CD4-positive, alpha-beta memory T cell (primary cell): ENCODE measurements at places on chromosomes 5 and 9.
A peak's percentile ranks its signal among the peaks of the same experiment; 100 is the strongest.

DNA sequence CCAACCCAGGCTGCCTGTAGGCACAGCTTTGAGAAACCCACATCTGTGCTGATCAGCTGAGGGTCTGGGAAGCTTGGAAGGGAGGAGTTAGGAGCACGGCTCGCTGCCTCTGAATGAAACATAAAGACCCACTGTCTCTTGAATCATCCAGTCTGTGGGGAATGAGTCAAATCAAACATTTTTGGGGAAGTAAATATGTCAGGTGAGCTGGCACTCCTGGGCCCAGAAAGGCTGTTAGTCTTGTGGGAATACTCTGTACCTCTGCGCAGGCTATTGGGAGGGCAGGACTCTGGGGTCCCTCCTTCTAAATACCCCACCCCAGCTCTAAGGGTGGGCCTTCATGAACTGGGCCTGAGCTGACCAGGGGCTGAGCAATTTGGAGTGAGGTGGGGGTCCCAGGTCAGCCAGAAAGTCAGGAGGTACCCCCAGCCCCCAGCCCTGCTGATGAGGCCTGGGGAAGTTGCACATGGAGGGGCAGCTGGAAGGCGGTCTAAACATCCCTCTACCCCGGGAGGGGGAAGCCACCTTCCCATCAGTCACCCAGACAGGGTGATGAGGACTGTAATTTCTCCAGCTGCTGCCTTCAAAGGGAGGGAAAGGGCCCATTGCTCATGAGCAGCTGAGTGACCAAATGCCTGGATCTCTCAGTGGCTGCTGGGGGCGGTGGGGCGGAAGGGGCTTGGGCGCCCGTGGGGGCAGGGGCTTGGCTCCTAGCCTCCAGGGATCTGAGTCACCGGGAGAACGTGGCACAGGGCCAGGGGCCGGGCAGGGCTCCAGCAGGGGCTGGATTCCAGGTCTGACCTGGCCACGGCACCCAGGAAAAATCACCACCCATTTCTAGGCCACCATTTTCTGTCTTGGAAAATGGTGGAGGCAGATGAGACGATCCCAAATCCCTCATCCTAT, 10.8 kb downstream of the FIBCD1 start:
- DNase-seq: no peak

DNA sequence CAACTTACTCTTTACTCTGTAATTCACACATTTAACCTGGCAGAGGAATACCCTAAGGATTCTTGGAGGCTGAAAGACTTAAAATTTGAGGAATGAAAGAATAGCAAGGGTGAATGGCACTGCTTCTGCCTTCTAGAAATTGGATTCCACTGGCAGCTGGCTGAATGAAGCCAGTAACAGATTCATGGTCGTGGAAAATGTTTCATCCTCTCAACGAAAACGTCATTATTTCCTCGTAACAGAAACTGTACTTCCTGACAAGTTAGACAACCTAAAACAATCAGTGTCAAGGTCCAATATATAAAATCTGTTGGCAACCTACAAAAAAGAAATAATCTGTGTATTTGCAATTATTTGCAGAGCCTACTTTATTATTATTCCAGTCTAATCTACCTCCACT, 39.7 kb downstream of the BNC2 start:
- no peak for DNase-seq

DNA sequence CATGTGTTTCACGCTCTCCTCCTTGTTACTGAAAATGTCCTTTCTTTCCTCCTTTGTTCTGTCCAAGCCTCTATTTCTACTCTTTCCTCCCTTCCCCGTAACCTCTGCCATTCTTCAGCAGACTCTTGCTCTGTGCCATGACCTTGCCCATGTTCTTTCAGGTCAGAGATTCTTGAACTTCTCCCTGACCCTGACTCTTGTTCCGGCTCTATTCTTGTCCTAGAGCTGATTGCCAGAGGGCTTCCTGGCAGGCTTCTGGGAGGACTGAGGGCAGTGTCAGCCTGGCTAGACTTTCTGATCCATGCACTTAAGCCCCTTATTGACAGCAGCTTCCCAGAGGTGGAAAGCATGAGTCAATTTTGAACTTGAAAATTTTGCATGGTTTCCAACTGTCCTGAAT, 174.2 kb downstream of the TMEM161B start:
- DNase-seq: no peak

GRCh38 chr9:72649127-72649442, 127.7 kb downstream of the TMC1 start:
- no peak for DNase-seq

DNA sequence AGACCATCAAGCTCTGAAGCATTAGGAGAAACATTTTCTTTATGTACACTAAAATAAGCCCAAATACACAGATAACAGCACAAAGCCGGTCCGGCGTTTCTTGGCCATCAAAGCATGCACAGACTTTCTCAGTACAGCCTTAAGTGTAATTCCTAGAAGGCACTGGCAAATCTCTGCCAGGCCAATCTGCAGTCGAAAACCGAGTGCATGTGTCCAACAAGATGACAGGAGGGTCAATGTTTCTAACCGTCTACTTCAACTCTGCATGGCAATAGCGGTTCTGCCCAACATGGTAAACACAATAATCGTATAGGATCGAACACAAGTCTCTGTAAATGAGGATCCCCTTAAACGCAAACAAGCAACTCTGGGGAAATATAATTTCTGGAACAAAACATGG, 1.1 kb downstream of the ARL15 start:
- no peak for DNase-seq

- DNase-seq: peak; percentile 55
These were observed at the start of gene BARX1 for GRCh38 chr9:93955111-93955980. Gene BARX1, minus strand, starts transcription at chr9:93955355. Its CDS starts 209 bp downstream, at chr9:93955146.

GRCh38 chr5:74631081-74631953, 9.2 kb downstream of the ENC1 start:
- peak; percentile 15 for DNase-seq

GRCh38 chr9:17906176-17906840, 327.4 kb downstream of the SH3GL2 start:
- no peak for DNase-seq

DNA sequence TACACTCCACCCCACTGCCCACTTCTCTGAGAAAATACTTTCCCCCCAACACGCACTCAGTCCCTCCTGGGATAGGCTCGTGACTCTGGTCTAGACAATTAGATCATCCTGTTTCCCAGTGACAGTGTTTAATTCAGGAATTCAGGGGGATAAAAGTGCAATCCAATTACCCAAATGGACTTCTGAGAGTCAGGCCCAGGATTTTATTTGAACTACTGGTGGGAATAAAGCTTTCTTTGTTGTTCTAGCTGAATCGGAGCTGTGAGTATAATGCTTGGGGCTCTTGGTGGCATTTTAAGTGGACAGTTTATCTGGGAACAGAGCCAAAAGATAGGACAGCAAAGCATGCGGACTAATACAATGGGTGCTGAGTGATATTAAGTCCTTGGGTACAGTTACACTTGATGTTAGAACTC, 683.3 kb downstream of the MAT2B start:
- no peak for DNase-seq

GRCh38 chr9:83208065-83208850, 145.3 kb upstream of the RASEF start:
- DNase-seq: no peak

DNA sequence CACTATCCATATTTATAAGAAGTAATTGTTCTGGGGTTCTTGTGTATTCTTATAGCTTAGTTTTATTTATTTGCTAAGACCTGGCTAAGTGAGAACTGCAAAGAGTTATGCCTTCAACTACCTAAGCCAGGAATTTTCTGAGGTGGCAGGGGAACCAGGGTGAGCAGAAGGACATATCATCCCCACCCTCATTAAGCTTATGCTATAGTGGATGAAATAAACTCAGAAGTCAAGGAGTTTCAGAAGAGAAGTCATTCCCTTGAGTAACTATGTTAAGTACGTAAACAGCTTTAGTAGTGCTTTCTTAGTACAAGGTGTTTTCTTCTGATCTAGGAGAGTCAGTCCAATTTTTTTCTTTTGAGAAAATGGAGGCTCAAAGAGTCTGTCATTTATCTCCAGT, 41.7 kb downstream of the STK32A start:
- DNase-seq: no peak

DNA sequence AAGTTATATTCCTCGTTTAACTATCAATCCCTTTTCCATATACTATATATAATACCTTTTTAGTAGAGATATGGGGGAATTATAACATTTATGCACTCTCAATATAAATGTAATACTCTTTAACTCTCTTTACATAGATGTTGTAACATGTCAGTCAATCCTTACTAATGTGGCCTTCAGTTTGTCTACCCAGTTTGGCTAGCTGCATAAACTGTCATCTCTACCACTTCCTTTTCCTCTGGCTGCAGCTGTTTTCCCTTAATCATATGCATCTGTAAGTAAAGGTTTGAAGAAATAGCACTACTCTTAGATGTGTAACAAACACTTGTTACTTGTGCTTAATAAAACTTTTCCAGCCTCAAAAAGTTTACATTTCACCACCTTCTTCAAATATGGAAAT, 13.4 kb downstream of the ABHD17B start:
- DNase-seq: peak; percentile 36
